ENCODE measurements at places on chromosomes 4 and X. TPM values are rescaled to one million over a fixed set of nuclear protein-coding genes. Genes with fewer than 3 reads are reported as not detected.

GPR173 gene
- total RNA-seq, result 5.4 TPM

FRMD7 gene
- total RNA-seq, result 0.19 TPM

ZNF280C gene
- 5.0 TPM for total RNA-seq

RNF150 gene
- total RNA-seq, result 34.2 TPM

SATL1 gene
- not detected for total RNA-seq

ARHGAP36 gene
- total RNA-seq, result 0.13 TPM
